ENCODE measurements at places on chromosomes 16 and 17.

GRCh38 chr16:4814542-4815173 is 12.2 kb upstream of the ROGDI start:
- DNase-seq, result no peak

DNA sequence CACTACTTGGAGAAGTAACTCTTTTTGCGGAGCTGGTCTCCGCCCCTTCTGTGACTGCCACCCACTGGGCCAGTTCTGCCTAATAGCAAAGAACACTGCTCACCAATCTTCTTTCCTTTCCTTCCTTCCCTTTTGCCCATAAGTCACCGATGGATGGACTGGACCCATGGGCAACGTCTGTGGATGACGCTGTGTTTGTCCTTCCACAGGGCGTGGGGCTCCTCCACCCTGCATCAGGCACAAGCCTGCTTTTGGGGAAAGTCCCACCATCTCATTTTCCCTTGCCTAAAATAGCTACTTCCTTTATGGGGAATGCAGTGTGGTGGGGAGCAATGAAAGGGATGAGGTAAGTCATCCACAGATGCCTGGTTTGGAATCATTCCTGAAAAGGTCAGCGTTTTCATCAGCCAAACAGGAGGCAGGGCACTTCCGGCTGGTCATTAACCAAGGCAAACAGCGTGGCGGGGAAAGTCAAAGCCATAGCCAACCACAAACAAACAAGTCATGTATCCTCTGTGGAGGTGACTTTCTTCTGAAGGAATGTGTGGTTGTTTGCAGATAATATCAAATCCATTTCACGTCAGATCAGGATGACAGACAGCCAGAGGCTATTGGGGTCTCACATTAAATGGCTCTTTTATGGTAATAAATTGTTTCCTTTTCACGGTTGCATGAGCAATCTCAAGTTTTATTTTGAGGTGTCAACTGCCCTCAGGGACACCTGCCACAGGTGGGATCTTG is 30.7 kb upstream of the MED9 start:
- no peak for DNase-seq

- no peak for DNase-seq
Measured at GRCh38 chr16:7185689-7186088, 147.0 kb upstream of the RBFOX1 start.

- DNase-seq, result no peak
Measured at GRCh38 chr16:85515830-85516397, 97.2 kb upstream of the GSE1 start.

DNA sequence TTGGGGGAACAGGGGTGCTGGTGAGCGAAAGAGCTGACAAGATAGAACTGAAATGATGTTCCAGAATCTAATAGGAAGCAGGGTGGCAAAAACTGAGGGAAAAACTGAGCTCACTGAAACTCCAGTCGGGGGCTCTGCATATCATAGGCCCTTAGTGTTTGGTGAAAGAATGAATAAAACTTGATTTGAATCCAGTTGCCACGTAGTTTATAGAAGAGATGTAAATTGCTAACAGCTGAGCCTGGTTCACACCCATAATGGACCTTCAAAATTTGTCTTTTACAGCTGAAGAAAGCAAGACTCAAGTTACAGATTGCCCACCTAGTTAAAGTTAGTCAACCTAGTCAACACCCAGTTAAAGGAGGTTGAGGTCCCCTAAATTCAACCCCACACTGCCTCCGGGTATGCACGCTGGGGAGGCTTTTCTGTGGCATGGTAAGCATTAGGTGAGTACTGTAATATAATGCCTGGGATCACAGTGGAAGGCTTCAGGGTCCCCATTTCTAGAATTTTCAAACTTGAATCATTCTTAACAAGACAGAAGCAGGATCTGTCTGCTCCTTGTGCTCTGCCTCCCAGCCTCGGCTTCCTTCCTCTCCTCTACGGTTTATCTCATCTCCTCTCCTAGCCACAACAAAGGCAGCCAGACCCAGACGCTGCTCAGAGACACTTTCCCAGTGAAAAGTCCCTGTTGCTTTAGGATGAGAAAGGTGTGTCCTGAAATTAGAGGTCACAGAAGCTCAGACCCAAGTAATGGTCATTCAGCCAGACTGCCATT is 26.9 kb upstream of the SUPT4H1 start:
- no peak for DNase-seq

DNA sequence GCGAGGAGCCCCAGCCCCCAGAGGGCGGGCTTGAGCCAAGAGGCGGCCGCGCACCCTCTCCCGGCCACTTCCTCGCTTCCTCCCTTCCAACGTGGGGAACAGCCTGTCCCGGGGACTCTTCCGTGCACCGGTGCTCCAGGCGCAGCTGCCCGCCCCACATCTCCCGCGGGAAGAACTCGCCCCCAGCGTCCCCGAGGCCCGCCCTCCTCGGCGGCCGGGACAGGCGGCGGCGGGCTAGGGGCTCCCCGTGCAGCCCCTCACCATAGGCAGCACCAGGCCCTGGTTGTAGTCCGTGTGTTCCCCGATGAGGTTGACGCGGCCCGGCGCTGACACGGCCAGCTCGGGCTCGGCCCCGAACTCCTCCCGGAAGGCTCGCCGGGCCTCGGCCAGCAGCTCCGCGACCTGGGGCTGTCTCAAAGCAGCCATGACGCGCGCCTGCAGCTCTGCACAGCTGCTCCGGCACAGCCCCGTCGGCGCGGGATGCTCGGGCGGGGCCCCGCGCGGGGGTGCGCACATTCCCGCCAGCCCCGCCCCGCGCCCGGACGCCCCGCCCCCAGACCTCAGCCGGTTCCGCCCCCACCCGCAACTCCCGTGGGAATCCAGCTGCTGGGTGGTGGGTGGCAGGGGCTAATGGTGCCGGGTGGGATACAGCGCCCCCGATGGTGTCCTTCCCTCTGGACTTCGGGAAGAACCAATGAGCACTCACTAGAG is at the start of gene GALK1:
TSS of gene GALK1 (minus strand) at position 482 of the 711 bp plus-strand sequence. CDS start at position 426, 56 bp downstream.
- DNase-seq, result peak; percentile 81

DNA sequence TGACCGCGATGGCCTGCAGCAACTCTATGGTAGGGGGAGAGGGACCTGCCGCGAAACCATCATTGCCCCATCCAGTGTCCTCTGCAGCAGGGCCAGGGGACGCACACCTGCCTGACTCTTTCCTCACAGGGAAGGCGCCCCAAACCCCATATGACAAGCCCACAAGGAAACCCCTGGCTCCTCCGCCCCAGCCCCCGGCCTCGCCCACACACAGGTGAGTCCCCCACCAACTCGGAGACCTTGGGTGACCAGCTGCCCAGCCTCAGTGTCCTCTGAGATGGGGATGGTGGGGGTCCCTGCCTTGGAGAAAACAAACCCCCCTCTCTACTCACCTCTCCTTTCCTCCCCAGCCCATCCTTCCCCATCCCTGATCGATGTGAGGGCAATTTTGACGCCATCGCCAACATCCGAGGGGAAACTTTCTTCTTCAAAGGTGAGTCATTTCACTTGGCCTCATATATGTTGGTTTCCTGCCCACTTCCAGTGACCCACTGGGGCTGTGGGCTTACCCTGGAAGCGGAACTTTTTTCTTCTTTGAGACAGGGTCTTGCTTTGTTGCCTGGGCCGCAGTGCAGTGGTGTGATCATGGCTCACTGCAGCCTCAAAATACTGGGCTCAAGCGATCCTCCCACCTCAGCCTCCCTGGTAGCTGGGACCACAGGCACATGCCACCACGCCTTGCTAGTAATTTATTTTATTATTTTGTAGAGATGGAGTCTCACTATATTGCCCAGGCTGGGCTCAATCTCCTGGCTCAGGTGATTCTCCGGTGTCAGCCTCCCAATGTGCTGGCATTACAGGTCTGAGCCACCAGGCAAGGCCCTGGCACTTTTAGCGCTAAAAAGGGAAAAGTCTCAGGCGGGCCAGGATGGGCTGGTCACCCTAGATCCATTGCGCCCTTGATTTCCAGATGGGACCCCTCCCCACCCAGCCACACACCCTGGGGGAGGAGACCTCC is 8.0 kb upstream of the IL32 start:
- DNase-seq, result no peak

- DNase-seq, result no peak
Measured at GRCh38 chr17:37312137-37312923, 63.5 kb upstream of the C17orf78 start.

DNA sequence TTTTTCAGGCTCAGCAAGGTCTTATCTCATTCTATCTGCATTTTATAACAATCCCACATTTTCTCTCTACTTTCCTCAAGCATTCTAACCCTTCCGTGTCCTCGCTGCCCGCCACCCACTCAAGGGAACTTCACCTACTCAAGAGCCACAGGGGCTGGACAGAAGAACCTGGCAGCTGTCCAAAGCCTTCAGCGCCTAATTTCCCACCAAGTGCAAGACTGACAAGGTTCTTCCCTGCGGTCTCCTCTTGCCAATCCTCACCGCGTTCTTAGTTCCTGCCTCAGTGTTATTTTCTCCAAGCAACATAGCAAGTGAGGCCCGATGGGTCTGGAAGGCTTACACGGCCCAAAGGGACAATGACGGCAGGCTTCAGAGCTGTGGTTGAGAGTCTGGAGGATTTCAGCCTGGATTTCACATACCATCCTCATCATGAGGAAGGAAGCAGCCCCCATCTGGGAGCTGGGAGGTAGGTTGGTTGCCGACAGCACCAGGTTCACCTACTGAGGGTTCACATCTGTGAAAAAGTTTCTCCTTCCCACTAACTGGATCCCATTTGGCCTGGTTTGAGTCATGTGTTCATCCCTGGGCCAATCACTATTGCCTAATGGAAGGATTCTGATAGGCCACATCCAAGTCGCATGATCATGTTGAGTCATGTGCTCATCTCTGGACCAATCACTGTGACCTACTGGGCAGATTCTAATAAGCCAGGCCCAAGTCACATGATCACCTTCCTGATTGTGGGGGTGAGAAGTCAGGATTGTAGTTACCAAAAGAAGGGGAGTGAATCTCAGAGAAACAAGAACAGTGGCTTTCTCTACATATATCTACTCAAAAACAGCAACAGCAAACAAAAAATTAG is 108.2 kb downstream of the N4BP1 start:
- DNase-seq, result no peak

DNA sequence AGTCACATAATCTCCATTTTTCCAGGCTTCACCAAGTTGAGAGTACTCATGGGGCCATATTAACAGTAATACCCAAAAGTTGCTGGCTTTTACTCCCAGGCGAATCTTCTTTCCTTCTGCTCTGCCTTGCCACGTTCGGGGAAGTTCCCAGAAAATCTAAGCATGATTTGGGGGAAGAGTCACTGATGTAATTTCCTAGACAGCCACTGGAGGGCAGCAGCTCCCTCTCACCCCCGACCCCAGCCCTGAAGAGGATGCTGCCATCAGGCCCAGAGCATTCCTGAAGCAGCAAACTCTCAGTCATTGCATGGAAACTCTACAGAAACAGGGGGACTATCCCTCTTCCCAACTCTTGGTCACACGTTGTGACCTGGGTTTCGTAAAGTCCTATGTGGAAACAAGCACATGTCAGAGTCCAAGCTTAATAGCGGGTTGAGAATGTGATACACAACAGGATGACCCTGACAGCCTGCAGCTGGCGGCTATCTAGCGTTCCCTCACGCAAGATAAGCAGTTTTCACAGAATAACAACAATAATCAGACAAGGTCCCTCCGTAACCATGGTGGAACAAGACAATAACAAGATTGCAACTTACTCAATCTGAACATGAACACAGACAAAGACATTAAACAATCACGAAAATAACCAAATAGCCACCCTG is 43.8 kb upstream of the DHX40 start:
- peak; percentile 72 for DNase-seq

- peak; percentile 70 for DNase-seq
Measured at GRCh38 chr17:9115214-9116191, 94.2 kb downstream of the NTN1 start.

DNA sequence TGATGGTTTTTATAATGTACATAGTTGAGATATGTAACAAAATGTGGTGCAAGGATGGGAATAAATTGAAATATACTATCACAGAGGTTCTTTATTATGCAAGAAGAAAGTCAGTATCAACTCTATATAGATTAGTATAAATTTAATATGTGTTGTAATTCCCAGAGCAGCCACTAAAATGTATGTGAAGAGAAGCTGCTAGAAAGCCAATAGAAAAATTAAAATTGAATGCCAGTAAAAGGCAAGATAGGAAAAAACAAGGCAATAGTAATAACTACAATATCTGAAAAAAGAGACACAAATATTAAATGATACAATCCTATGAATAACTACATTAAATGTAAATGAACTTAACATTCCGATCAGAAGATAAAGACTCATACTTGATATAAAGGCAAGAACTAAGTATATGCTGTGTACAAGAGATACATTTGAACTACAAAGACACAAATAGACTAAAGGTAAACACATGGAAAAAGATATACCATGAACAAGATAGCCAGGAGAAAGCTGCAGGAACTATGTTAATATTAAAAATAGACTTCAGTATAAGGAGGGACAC is 92.0 kb downstream of the ABCA8 start:
- DNase-seq, result no peak

GRCh38 chr17:39099663-39100286 is 51.7 kb downstream of the PLXDC1 start:
- no peak for DNase-seq

- DNase-seq, result no peak
Measured at GRCh38 chr17:28402224-28402630, 3.8 kb downstream of the SLC46A1 start.

DNA sequence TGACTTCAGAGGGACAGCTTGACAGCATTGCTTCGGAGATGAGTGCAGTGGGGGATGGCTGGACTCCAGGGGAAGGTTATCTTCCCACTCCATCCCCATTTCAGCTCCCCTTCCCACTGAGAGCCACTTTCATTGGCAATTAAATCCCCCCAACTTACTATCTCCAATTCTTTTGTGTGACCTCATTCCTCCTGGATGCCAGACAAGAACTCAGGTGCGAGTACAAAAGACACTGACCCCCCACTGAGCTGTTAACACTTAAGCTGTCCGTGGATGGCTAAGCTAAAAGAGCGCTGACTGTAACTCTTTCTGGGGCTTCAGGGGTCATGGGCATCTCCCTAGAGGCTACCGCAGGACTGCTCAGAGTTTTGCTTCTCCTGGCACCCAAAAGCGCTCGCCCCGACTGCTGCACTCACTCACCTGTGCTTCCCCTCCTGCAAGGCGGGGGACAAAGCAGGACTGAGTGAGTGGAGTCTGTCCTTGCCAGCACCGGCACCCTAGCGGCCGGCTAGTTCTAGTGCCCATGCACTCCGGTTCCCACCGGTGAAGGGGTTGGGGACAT is 44.8 kb upstream of the FBXO47 start:
- no peak for DNase-seq

GRCh38 chr17:41029633-41030245 is at the start of gene KRTAP1-4:
KRTAP1-4 (minus strand) TSS chr17:41030195; CDS start chr17:41030078, 117 bp downstream.
- no peak for DNase-seq

DNA sequence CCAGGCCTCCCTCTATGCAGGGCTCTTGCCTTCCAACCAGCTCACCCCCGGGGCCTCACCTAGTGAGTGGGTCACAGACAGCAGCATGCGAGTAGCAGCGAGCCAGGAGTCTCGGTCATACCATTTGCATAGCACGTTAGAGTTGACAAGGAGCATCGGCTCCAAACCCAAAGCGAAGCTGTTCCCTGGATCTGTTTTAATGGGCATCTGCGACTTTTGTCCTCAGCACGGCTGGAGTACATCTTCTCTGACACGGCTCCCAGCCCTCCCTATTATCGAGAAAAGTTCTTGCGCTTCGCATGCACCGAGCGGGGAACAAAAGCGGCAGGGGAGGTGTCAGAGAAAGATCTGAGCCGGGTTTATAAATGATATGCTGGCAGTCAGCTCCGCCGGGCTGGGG is 253.3 kb downstream of the MAF start:
- no peak for DNase-seq

Data from activated CD4-positive, alpha-beta T cell treated with anti-CD3 and anti-CD28 coated beads for 48 hours (primary cell).